M059J (cell line): ENCODE measurements at places on chromosomes 3 and 15. TPM values are rescaled to one million over a fixed set of nuclear protein-coding genes. Genes with fewer than 3 reads are reported as not detected.

DNA sequence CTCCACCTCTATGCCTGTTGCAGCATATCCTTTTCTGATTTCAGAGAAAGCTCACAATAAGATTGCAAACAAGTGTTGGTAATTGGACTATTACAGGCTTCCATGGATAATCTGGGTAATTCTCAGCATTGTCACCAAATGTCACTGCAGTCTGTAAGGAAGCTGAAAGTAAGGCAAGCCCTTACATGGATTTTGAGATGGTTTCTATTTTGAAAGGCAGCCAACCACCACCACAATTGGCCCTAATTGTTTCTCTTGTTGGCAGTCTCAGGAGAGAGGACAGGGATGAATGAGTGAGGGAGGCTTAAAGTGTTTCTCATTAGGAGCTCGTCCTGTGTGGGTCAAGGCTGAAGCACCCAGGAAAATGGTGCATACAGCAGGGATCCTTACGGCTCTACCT is 879.9 kb downstream of the TUSC7 start:
- peak; percentile 3 for DNase-seq

- DNase-seq: peak; percentile 11
Observed at GRCh38 chr3:23172059-23172458, 31.1 kb upstream of the UBE2E2 start.

DNA sequence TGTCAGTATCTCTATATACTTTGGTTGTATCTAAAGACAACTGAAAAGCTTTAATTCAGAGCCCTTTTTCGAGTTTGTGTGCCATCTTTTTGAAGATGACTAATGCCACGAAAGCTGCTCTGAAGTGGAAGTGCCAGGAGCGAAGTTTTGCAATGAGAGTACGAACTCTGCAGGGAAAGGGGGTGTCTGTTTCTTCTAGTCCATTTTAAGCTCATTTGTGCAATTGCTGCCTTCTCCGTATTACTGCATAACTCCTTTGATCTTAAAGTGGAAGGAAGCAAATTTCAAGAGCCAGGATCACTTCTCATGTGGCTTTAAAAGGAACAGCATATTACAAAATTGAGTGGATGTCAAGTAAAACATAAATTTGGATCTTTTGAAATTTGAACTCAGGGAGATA is 245.3 kb downstream of the FEZF2 start:
- no peak for DNase-seq

- DNase-seq: no peak
Observed at GRCh38 chr15:73437543-73438109, 5.3 kb upstream of the REC114 start.

GRCh38 chr3:112646623-112647022 is 5.7 kb upstream of the CCDC80 start:
- peak; percentile 48 for DNase-seq

DNA sequence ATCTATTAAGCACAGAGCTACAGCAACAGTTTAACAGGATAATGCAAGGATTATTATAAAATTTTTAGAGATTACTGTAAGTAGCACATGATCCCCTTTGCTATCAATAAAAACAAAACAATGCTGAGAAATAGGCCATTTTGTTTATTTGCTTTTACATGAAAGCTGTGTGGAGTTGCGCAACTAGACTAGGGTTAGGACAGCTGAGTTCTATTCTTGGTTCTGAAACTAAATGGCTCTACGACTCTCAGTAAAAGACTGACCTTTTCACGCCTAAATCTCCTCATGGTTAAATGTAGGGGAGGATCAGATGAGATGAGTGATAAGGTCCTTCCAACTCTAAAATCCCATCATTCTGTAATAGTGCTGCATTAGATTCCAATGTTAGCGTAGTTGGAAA is 25.0 kb downstream of the KCNMB2 start:
- DNase-seq: no peak

GRCh38 chr15:39584266-39584659 is 3.4 kb downstream of the THBS1 start:
- DNase-seq: no peak

DNA sequence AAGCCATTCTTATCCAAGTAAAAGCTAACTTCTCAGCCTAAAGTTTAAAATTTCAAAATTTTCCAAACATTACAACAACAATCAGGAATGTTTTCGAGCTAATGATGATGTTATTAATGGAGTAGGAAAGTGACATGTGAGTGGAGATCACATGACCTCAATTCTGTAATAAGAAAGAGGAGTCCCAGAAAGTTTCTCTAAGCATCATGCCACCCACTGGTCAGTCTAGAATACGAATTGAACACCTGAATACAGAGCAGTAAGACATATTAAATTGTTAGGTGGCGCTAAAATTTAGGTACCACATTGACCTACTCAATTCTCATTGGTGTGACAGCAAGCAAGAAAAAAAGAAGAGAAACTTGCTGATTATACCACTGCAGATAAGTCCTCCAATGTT is 163.9 kb downstream of the DCLK3 start:
- no peak for DNase-seq

DNA sequence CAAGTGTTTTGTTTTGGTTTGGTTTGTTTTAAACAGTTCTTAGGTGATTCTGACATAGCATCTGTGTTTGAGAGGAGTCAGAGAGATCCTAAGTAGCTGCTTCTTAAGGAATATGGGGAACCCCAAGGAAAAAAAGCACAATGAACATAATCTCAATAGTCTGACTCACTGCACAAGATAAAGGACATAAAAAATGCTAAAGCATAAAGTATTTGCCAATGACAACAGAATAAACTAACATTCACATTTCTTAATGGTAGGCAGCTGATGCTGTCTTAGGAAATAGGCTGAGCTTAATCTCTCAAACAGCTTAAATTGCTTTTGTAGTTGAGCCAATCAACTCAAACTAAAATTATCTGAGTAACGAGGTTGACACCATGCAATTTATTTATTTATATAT is 2.9 kb downstream of the NCEH1 start:
- peak; percentile 61 for DNase-seq

GRCh38 chr3:126732281-126733060 is 28.4 kb downstream of the CHCHD6 start:
- no peak for DNase-seq

ANKUB1 gene
- total RNA-seq: not detected in 2 replicates

- DNase-seq: no peak
Observed at GRCh38 chr3:143056372-143056771, 55.0 kb downstream of the U2SURP start.

- DNase-seq: no peak
Observed at GRCh38 chr15:86591994-86592735, 512.5 kb downstream of the AGBL1 start.

DNA sequence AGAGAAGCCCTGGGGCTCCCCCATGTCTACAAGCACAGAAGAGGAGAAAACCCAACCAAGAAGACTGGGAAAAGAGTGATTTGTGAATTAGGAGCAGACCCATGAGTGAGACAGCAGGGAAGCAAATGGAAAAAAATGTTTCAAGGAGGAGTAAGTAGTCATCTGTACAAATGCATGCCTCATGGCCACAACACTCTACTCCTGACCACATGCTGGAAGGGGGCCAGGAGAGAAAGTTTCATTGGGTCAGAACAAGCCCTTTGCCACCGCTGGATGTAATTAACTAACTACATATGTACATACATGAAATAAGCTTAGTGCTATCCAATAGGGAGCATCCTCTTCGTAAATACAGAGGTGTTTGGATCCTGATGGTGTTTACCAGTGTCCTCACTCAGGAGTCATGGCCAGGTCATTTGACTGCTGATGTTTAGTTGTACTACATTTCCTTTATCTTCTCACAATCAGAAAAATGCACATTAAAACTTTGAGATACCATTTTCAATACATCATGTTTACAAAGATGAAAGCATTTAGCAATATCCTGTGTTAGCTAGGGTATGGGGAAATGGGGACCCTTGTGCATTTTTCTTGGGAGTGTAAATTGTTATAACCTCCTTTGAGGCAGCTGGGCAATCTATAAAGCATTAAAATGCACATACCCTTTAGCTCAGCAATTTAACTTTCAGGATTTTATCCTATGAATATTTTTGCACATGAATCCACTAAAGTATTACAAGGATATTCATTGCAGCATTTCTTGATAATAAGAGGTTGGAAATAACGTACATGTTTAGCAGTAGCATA is 27.1 kb downstream of the CLRN1 start:
- DNase-seq: peak; percentile 73

- peak; percentile 93 for DNase-seq
Observed at GRCh38 chr3:29280404-29281093, at the start of gene RBMS3. RBMS3 (plus strand) TSS chr3:29281071.

ALS2CL gene
- 2.5 and 3.6 TPM in 2 replicates for total RNA-seq

GRCh38 chr3:119628816-119629445 is 31.2 kb downstream of the PLA1A start:
- DNase-seq: peak; percentile 53

GRCh38 chr3:49842843-49843517 is 13.4 kb downstream of the TRAIP start:
- no peak for DNase-seq

- DNase-seq: peak; percentile 83
Observed at GRCh38 chr3:4474683-4475490, 7.8 kb upstream of the SUMF1 start.

DNA sequence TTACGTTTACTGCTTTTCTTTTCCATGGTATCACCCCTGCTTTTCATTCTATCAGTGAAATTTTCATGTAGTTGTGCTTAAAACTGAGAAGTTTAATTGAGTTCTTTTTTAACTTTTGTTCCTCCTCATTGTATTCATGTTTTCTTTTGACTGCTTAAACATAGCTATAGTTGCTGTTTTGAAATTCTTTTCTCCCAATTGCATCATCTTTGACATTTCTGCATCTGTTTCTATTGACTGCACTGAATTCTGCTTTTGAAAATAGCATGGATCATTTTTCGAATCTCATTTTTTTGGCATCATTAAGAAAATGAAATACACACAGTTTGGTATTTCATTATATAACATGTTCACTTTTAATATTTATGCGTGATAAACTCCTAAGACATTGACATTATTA is 694.9 kb downstream of the MECOM start:
- no peak for DNase-seq

- no peak for DNase-seq
Observed at GRCh38 chr15:66035901-66036300, 166.6 kb downstream of the RAB11A start.

DNA sequence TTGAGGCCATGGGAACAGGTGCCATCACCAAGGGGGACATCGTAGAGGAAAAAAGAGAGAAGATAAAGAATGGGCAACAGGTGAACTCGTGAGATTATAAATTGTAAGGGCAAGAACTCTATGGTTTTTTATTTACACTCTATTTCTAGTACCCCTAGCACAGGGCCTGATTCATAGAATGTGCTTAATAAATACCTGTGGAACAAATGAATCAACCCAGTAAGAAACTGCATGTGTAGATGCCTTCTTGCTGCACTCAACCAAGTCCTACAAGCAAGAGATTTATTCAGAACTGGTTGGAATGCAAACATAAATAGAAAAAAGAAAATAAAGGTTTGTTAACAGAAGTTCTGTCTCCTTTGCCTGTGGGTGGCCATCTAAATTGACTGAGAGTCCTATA is 18.7 kb upstream of the KPNA1 start:
- no peak for DNase-seq

- DNase-seq: peak; percentile 99
Observed at GRCh38 chr3:10173926-10174435, 9.3 kb downstream of the IRAK2 start.

MAGI1 gene
- total RNA-seq: 2.8 and 3.6 TPM in 2 replicates

PLA2G4E gene
- not detected in 2 replicates for total RNA-seq

GRCh38 chr3:17088602-17089313 is 204.0 kb downstream of the PLCL2 start:
- no peak for DNase-seq

MITF gene
- 6.3 and 11.7 TPM in 2 replicates for total RNA-seq

DNA sequence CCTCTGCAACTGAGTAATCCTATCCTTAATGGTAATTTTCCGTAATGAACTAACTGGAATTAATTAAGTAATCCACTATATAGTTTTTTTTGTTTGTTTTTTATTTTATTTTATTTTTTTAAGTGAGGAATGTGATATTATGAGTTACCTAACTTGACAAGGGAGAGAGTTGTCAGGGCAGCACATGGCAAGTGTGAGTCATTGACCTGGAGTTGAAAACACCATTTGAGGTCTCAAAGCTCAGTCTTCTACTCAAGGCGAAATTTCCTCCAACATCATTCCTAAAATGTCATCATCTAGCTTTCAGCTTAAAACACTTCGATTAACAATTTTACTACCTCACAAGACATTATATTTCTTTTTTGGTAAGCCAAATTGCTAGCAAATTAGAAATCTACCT is 87.8 kb downstream of the NECTIN3 start:
- DNase-seq: peak; percentile 45

DNA sequence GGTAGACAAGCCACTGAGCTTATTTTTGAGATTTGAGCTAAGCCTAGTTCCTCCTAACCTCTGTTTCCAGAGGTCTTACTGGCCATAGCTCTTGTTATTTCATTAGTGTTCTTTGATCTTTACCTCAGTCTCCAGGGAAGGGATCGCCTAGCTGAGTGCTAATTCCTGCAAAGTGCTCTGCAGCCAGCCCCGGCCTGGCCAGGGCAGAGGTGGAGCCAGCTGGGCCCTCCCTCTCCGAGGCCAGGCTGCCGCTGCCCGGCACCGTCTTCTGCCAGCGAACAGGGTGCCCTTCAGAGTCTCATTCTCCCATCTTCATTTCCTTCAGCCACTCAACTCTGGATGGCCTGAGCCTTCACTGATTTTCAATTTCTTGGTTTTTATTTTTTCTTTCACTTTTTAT is 19.7 kb downstream of the FAN1 start:
- no peak for DNase-seq

DNA sequence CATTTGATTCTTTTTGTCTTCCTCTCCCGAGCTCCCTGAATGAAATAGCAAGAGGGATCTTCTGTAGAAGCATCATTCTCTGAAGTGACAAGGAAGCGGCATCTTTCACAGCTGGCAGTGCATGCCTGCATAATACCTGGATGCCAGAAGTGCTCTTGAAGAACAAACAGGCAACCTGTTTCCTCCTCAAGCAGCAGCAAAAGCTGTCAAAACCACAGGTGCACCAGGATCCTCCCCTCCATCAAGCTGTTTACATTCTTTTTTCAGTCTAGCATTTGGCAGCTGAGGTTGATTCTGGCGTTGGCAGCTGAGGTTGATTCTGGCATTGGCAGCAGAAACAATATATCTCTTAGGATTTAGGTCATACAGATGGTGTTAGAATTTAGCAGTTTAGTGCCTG is 979.0 kb downstream of the TUSC7 start:
- DNase-seq: no peak

PRSS50 gene
- not detected in 2 replicates for total RNA-seq

SLC28A1 gene
- not detected in 2 replicates for total RNA-seq

GRCh38 chr15:50558012-50558411 is 11.5 kb upstream of the USP50 start:
- DNase-seq: no peak

GRCh38 chr15:81301815-81302399 is 22.0 kb downstream of the STARD5 start:
- DNase-seq: no peak

- DNase-seq: no peak
Observed at GRCh38 chr3:193662757-193663322, 69.8 kb downstream of the OPA1 start.
